ENCODE measurements at places on chromosomes 5 and 9.

- DNase-seq = no peak
Observed at GRCh38 chr9:88355166-88355565, 33.1 kb upstream of the SPIN1 start.

DNA sequence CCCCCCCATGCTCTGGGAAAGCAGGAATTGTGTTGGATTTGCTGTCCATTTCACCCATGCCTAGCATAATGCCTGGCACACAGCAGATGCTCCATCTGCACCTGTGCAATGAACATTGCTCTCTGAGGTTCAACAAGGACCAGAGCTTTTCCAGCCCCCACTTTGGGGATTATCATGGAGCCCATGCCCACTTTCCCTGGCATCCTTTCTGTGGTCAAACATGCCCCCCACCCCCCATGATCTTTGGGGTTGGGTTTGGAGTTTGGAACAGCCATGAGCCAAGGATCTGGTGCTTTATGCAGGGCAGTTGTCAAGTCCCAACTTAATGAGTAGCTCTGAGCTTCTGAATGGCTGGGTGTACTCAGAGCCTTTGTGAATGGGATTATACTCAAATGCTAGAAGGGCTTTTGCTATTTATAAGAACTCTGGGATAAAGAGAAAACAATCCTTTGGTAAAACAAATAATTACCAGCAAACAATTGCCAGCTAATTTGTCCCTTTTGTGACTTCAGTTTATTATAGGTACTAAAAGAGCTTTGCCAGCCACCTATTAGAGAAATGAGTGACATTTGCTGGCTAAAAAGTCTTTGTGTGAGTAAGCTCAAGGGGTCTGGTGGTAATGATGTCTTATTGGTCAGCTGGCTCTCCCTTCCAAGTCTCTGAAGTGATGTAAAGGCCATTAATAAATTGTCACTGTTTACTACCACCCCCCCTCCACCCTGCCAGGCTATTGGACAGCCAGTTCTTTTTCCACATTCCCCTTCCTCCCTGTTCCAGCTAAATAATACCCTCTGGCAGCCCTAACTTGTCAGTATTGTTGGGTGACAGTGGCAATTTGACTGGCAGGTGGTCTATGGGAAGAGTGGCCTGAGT lies 182.3 kb downstream of the MACROH2A1 start:
- no peak for DNase-seq

DNA sequence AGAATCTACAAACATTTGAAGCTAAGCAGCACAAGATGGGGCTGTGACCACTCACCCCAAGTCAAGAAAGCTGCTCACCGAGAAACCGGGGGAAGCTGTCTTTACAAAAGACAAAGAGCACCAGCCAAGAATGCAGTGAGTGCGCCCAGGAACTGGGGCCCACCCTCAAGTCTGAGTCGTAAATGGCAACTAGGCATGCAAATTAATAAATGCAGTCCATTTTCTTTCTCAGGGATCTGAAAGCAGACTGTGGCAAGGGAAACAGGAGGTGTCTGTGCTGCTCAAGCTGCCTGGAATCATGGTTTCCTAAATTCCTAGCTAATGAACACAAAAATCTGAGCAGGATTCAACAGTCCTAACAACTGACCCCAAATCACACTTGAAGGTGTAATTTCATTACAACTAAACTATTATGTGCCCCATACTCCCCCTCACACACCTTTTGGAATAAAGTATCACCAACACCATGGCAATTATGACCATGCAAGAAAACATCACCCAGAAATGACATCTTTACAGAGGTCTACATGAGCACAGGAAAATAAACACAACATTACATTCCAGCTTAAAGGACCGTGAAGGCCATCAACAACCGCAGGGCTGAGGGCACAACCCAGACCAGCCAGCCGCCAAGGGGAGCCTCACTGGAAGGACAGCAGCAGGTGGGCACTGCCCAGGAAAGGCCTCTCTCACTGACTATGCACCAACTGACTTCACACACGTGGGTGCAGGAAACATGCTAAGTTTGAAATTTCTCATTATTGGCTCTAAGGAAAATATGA lies 17.6 kb downstream of the NSUN2 start:
- no peak for DNase-seq

- no peak for DNase-seq
Observed at GRCh38 chr5:35162848-35163709, 67.2 kb downstream of the PRLR start.

GRCh38 chr9:86764221-86764624 lies 183.1 kb downstream of the GAS1 start:
- DNase-seq = no peak

DNA sequence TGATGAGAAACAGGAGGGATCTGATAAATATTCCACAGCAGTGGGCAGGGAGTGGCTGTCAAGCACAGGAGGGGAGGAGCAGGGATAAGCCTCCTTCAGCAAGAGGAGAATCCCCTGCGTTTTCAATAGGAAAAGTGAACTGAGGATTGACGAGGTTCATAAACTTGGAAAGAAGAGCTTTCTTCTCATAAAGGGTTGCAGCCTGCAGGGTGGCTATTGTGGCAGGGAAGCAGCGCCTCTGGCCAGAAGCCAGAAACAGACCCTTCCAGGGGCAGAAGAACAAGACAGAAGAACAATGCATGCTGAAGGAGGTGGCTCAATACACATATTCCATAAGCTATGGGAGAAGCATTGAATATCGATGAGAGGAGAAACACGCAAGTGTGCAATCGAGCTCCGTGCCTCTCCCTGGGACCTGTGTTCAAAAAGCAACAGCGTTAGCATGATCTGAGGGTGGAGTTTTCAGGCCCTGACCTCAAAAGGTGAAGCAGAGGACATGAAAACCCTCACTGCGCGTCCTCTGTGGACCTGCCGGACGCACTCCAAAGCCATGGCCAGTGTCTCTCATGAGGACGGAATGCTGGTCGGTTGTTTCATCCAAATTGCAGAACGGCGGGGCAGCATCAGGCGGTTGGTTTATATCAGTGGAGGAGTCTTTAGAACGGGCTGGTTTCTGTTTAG lies 67.6 kb downstream of the ANKRD33B start:
- DNase-seq = no peak

- no peak for DNase-seq
Observed at GRCh38 chr5:132692632-132692967, 18.8 kb downstream of the IL4 start.

GRCh38 chr9:27566118-27566517 lies 7.2 kb downstream of the C9orf72 start:
- DNase-seq = no peak

DNA sequence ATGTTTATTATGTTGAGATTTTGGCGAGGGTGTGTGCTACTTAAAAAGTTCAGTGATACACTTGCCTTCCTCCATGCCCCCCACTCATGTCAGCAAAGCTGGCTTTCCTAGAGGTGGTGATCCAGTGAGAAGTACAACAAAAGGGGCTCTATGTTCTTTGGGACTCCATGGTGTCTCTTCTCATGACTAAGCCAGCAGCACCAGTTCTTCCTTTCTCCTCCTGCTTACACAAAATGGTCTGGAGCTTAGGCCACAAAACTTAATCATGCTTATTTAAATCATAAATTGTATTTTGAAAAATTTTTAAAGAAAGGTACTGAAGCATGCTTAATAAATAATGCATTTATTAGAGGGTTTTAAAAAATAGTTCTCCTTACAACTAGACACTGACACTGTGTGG lies 22.4 kb downstream of the MOCS2 start:
- DNase-seq = no peak

DNA sequence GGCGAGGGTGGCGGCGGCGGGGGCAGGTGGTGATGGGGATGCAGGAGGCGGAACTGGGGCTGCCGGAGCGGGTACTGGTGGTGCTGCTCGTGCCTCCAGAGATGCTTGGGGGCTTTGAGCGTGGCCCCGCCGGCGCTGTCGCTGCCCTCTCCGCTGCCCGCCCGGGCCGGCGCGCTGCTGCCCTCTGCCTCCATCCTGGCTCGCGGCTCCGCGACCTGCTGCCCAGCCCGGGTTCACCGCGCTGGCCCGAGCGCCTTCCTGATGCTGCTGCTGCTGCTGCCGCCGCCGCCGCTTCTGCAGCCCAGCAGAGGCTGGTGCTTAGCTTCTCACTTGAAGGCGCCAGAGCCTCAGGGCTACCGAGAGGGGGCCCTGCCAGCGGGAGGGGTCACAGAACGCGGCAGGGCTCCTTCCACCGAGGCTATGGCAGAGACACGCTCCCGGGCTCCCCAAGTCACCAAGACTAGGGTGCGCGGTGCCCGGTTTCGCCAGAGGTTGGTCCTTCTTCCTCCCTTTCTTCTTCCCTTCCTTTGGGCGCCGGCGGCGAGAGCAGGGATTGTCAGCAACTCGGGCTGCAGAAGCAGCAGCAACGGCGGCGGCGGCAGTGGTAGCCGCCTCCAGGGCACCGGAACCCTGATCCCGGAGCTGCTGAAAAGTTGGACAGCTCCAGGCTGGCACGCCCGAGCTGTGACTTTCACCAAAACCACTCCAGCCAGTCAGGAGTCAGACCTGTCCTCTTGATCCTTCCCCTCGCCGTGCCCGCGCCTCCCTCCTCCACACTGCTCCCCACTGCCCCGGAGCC lies at the start of gene PDE4D:
TSS of gene PDE4D (minus strand) at position 298 of the 799 bp plus-strand sequence.
- DNase-seq = no peak

DNA sequence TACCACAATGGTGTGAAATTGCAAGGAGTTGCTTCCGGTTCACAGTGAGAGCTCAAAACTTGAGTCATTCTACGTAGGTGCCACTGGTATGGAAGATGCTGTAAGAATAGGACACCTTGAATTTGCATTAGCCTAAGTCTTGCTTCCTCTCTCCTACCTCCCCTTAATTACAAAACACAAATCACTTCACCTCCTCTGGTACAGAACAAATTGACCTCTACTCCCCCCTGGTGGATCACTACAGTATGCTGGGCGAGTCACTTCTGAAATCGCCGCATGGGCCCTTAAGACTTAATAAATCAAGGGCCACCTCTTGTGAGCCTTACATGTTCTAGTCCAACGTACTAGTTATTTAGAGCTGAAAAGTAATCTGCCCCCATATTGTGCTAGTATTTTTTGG lies 145.3 kb upstream of the SMARCA2 start:
- no peak for DNase-seq

- no peak for DNase-seq
Observed at GRCh38 chr5:67301285-67301903, 104.8 kb upstream of the CD180 start.

DNA sequence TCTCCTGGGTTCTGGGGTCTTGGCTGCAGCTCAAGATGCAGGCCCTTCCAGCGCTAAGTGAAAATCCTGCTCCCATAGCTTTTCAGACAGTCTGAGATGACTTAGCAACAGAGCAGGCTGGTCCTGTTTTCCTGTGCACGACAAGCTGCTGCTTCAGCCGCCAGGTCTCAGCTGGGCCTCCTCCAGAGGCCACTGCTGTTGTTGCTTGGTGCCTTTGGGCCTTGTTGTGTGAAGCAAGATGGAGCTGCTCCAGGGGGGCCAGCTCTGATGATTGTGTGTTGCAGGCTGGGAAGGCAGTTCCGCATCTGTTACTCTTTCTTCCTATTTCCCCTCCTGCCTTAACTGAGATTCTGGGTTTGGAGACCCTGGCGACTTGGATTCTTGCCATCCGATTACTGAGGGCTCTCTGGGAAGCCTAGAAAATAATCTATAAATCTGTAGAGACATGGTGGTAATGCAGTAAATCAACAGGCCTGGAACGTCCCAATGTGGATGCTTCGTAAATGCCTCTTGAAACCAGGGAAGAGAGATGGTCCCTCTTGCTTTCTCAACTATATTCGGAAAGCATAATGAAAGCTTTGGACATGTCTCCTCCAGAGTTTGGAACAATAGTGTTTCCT lies 3.2 kb downstream of the MAP1B start:
- DNase-seq = no peak

DNA sequence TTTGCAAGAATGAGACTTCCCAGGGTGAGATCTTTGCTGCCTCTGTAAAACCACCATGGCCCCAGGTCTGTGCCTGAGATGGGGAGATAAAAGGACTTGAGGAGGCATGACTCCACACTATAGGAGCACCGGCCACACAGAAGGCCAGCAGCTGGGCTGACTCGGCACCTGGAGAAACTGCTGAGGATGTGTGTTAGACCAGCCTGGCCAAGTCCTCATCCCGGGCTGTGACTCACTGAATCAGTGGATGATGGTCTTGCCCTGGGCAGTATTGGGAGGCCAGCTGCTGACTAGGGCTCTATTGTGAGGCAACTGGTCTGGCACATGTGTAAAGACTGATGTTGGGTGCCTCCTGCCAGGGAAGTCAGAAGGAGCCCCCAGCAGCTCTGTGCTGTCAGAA lies 286.2 kb downstream of the ACTL7B start:
- no peak for DNase-seq

DNA sequence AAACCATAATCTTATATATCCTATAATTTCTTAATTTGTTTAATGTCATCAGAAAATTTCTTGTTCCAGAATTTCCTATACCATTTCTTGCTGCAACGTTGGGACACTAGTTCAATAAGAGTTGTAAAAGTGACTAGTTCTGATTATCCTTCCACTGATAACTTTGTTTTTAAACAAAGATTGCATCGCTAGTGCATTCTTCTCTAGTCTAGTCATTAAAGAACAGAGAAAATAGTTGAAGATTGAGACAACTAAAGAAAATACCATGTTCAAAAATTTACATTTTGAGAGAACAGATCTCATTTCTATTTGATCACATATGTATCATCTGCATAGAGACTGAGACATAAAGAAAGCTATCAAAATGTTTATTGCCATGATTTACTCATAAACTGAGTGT lies 1888.2 kb downstream of the EFNA5 start:
- DNase-seq = no peak

- no peak for DNase-seq
Observed at GRCh38 chr9:125998837-125999503, 251.8 kb downstream of the PBX3 start.

- DNase-seq = no peak
Observed at GRCh38 chr5:142871363-142872193, 101.4 kb downstream of the ARHGAP26 start.

All from GM19239 (cell line).